ENCODE measurements at places on chromosomes 16 and 17. TPM values are rescaled to one million over a fixed set of nuclear protein-coding genes. Genes with fewer than 3 reads are reported as not detected.

DNA sequence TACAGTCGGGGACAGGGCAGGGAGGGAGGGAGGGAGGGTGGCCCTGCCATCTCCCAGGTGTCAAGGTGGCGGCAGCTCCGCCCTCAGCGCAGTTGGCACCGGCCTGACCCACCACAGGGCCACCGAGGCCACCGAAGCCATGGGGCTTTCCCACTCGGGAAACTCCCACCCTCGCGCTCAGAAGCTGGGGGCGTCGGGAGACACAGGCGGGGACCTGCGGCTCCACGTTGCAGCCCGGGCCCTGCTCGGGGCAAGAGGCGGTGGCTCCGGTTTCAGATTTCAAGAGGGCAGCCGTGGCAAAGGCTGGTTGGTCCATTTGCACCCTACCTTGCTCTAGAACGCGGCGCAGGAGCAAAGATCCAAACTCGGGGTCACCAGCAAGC is 544 bp downstream of the CYB561 start:
- no peaks in the 10 kb centered on the region for H3K27me3 ChIP-seq
- H3K4me1 ChIP-seq, result peaks cover 12% of the 10 kb centered on the region
- peak overlapping the region; percentile 47 for H3K4me3 ChIP-seq
- H3K27ac ChIP-seq, result peak overlapping the region; percentile 67

GRCh38 chr16:67241008-67241900 is 6.0 kb downstream of the FHOD1 start:
- no peak overlapping the region for H3K4me3 ChIP-seq
- H3K27ac ChIP-seq, result no peak overlapping the region
- peaks cover 14% of the 10 kb centered on the region for H3K4me1 ChIP-seq
- H3K36me3 ChIP-seq, result peaks cover 3% of the 10 kb centered on the region
- no peak for DNase-seq
- H3K27me3 ChIP-seq, result no peaks in the 10 kb centered on the region

- no peaks in the 10 kb centered on the region for H3K36me3 ChIP-seq
- H3K27ac ChIP-seq, result no peak overlapping the region
- DNase-seq, result no peak
- H3K4me1 ChIP-seq, result no peaks in the 10 kb centered on the region
- H3K4me3 ChIP-seq, result no peak overlapping the region
- H3K27me3 ChIP-seq, result no peaks in the 10 kb centered on the region
These were observed 6.7 kb downstream of the HAGHL start for GRCh38 chr16:733382-734207.

DNA sequence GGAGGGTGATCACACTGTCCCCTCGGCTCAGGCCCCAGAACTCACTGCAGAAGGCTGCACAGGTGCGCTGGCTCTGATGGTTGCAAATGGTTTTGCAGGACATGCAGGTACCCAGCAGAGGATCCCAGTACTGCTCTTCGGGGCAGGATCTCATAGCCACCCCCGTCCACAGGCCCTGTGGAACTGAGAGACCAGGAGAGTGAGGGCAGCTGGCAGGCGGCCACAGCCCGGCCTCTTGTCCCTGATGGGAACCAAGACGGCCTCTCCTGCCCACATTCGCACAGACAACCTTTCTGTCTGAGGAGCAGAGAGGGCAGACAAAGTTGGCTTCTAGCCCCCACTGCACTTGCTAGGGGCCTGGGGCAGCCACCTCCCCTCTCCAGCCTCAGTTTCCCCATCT is 19.5 kb downstream of the TNFRSF13B start:
- H3K27me3 ChIP-seq, result no peaks in the 10 kb centered on the region
- no peak overlapping the region for H3K27ac ChIP-seq

- H3K4me3 ChIP-seq, result peak overlapping the region; percentile 76
- peaks cover 9% of the 10 kb centered on the region for H3K4me1 ChIP-seq
- no peaks in the 10 kb centered on the region for H3K27me3 ChIP-seq
- no peaks in the 10 kb centered on the region for H3K36me3 ChIP-seq
- H3K27ac ChIP-seq, result peak overlapping the region; percentile 71
- DNase-seq, result peak; percentile 16
These were observed 797 bp downstream of the NUDT7 start for GRCh38 chr16:77723108-77723514.

DNA sequence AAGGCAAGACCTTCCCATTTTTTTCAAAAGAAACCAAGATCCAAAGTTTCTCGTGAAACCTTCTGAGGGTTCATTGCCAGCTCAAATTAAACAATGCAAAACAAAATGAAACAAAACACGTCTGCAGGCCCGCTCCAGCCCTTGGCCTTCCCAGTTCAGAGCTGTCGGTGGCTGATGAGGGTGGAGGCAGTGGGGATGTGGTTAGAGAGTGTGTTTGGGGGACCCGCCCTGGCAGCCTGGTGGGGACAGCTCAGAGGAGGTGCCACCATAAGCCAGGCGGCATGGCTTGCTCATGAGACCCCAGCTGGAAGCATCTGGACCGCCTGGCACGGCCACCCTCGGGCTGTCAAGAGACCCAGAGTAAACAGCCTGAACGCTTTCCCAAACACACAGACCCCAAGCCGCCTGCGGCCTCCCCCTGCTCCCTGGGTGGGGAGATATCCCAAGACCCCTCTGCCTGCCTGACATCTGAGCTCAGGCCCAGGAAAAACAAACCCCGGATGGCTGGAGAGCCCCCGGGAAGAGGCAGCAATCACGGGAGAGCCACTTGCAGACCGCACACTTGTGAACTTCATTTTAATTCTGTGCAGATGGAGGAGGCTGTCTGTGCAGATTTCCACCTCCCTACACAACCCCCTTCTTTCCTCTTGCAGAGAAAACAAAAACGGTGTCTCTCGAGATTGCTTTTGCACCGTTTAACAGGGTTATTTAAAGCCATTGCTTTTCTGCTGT is 35.4 kb upstream of the LITAF start:
- H3K4me3 ChIP-seq, result peak overlapping the region; percentile 47
- DNase-seq, result no peak
- H3K36me3 ChIP-seq, result no peaks in the 10 kb centered on the region
- H3K4me1 ChIP-seq, result peaks cover 59% of the 10 kb centered on the region

DNA sequence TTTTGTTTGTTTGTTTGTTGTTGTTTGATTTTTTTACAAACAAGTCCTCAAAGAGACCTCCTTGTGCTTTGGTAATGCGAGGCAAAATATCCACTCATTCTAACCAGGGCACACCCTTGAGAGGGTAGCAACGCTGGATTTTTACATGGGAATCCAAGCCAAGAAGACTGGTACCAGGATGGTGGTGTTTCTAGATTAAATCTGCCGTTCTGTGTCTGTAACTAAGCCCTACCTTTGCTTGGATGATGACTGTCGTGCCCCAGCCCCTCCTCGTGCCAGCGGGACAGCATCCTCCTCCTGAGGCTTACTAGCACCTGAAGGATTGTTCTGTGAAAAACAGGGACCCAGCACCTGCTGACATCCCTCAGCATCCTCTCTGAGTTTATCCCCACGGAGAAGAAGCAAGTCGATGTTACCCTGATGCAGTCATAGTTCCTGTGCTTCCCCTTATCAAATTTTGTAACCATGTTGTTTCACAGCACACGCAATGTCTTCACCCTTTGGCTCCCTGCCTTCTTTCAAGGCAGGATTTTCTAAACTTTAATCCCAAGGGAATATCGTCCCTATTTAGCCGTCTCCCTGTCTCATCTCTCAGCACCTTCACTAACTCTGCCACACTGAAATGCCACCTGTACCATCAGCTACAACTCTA is 5.1 kb upstream of the HSBP1 start:
- no peak for DNase-seq
- H3K4me1 ChIP-seq, result peaks cover 5% of the 10 kb centered on the region
- no peak overlapping the region for H3K27ac ChIP-seq
- H3K4me3 ChIP-seq, result no peak overlapping the region

GRCh38 chr17:17180141-17180603 is 26.0 kb downstream of the PLD6 start:
- no peak for DNase-seq
- H3K36me3 ChIP-seq, result peaks cover 12% of the 10 kb centered on the region
- no peaks in the 10 kb centered on the region for H3K27me3 ChIP-seq
- peak overlapping the region; percentile 70 for H3K27ac ChIP-seq
- H3K4me3 ChIP-seq, result peak overlapping the region; percentile 68

The CES3 gene
- total RNA-seq, result 0.32 TPM

The CHST4 gene
- total RNA-seq, result not detected

The MPP2 gene
- 4.5 TPM for total RNA-seq

The KRT16 gene
- total RNA-seq, result not detected

The IRX5 gene
- 0.18 TPM for total RNA-seq

The CDRT15L2 gene
- not detected for total RNA-seq

The KLHL10 gene
- not detected for total RNA-seq
